ENCODE measurements at places on chromosomes 2 and 18.

DNA sequence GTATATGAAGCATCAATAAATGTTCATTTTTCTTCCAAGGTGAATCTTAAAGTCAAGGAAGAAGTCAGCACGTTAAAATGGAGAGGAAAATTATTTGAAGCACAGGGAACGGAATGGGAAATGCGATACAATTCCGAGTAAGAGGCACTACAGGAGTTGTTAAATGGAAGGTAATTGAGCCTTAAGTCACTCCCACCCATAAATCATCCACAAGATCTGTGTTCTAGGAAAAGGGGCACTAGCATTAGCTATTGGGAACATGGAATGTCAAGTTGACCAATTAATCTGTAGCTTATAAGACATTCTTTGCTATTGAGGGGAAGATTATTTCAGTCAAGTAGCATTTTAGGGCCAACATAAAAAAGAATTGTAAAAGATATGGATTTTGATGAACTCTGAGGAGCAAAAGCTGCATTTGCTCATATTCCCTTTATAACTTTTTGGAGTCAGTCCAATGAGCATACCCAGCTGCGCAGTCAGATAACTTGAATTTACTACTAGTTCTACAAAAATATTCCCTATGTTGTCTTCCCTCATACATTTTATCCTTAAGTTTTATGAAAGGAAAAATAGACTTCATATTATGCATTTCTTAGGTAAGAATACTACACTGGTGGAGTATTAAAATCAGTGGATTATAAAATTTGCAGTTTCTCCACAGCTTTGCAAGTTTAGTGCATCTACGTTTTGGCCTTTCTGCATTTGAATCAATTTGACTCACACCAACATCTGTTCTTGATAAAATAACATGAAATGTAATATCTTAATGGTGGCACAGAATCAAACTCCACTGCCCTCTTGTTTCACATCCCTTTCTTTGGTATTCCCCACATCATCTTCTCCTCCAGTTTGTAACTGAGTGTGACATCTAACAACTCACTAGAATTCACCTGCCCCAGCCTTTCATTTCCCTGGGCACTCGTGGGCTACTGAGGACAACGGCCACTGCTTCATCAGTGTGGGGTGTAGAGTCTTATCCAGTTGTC, 95.6 kb downstream of the SP3 start:
- DNase-seq, result no peak

- peak; percentile 34 for DNase-seq
Observed at GRCh38 chr2:70806013-70806412, 14.4 kb downstream of the CLEC4F start.

DNA sequence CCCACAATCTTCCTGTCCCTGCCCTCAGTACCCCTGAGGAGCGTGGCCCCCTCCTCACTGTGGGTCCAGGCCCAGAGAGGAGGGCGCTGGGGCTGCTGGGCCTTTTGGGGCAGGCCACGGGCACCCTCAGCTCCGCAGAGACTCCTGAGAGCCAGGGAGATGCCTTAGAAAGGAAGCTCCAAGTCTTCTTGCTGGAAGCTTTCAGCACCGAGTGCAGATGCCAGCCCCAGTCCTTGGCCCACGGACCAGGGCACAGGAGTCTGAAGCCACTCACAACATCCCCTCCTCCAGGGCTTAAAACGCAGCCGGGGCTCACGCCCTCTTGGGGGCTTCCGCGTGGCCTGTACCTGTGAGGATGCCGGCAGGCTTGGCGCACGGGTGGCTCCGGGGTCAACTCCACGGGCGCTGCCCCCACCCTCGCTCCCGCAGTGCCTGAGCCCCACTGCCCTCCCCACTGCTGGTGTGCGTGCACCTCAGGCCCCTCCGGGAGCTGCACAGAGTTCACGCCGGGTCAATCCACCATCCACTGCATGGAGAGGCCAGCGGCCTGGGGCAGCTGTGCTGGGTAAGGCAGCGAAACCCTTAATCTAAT, 72.1 kb upstream of the CTDP1 start:
- DNase-seq, result no peak

DNA sequence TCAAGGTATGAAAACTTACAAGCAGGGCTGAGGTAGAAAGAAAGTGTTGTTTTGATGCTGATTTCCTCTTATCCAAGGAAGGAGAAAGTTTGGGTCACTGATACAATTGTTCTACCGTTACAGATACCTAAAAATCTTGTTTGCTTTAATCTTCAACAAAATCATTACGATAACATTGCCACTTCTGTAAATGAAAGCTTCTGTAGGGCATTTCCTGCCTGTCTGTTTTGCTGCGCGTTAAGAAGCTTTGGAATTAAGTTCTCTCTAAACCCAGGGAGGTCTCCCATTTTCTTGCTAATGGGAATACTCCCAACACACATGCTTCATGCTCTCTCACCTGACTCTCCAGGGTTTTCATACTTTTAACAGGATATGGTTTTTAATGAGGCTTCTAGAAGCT, 258.5 kb downstream of the PTGR3 start:
- no peak for DNase-seq

- no peak for DNase-seq
Observed at GRCh38 chr2:88590998-88591613, 36.2 kb downstream of the EIF2AK3 start.

DNA sequence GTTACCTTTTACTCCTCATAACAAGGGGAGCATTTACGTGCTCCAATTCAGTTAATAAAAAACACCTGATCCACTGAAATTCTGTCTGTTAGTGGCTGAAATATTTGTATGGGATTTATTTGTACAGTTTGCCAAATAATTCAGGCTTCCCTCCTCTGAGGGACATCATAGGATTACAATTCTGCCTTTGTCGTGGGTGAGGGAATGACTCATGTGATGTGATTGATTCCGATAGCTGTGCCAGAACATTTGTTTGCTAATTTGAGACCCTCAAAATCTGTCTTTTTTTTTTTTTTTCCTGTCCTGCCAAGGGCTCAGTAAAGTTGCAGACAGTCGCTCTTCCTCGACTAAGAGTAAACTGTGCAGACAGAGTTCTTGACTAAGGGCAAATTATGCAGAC, 612.6 kb upstream of the CDH2 start:
- no peak for DNase-seq

DNA sequence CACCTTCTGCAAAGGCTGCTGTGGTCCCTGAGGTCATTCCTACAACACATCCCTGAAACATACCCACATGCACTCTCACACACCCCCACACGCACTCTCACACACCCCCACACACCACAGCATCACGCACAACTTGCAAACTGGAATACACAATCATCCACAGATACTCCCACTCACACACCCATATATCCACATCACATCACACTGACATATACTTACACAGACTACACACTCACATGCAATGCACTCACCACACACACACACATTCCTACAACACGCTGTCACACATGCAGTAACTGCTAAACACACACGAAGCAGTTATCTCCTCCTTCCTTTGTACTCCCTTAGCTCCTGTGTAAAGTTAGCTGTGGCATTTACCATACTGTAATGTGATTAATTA, 57.1 kb upstream of the PKDCC start:
- no peak for DNase-seq

- no peak for DNase-seq
Observed at GRCh38 chr2:20612925-20613916, 37.7 kb downstream of the HS1BP3 start.

DNA sequence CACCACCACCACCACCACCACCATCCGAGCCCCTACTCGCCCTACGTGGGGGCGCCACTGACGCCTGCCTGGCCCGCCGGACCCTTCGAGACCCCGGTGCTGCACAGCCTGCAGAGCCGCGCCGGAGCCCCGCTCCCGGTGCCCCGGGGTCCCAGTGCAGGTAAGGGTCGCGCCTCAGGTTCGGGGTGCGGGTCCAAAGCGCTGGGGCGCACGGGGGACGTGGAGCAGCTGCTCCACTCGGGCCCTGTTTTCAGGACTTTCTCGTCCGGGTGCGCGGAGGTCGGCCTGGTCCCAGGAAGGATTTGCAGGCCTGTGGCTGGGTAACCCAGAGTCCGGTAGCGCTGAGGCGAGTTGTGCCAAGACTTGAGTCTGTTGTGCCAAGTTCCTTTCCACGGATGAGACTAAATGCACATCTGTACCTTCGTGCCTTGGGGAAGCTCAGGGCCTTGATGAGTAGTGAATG, 2.8 kb downstream of the GATA6 start:
- DNase-seq, result no peak

DNA sequence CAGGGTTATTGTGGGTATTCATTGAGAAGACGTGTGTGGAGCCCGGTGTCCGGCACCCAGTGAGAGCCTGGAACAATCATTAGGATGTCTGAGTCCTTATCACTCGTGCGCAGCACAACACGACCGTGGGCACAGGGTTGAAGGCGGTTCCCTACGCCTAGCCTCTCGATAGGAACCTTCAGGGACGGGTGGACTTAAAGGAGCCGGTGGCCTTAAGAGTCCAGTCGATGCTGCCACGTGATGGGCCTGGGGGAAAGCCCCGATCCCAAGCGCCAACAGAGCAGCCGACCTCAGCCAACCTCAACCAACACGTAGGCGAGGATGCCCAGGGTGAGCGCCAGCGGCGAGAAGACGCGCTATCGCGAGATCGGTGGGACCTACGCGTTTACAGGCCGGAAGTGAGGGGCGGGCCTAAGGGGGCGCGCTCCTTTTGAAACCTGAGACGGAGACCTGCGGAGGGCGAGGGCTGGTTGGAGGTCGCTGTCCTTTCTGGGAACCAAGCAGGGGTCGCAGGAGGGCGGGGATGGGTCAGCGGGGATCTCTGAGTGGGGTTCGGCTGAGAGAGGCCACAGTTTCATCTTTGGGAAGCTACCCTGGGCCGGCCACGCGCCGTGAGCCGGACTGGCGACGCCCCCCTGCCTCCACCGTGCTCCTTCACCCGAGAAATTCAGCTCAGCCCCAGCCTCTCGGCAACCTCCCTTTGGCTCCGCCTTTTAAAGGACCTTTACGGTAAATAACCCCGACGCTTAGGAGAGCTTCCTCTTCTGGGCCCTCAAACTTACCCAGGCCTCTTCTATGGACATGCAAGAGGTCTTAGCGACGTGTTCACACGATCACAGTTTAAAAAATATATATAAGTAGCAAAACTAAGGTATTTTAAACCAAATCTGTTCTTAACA, 28.3 kb downstream of the WNT10A start:
- peak; percentile 77 for DNase-seq

DNA sequence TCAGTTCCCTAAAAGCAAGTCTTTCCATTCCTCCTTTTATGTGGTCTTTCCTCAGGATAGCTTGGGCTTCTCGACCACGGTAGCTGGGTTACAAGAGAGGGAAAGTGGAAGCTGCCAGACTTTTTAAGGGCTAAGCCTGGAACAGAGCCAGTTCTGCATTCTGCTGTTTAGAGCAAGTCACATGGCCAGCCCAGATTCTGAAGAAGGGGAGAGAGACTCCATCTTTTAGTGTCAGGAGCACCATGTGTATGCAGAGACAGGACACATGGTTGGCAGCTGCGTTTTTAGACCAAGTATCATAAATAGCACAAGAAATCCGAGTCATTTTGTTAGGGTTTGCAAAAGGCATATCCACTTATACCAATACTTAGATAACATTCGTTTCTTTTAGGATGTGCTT, 4.7 kb downstream of the HMSD start:
- DNase-seq, result no peak

GRCh38 chr2:83435989-83436388, 1023.1 kb downstream of the SUCLG1 start:
- DNase-seq, result no peak

DNA sequence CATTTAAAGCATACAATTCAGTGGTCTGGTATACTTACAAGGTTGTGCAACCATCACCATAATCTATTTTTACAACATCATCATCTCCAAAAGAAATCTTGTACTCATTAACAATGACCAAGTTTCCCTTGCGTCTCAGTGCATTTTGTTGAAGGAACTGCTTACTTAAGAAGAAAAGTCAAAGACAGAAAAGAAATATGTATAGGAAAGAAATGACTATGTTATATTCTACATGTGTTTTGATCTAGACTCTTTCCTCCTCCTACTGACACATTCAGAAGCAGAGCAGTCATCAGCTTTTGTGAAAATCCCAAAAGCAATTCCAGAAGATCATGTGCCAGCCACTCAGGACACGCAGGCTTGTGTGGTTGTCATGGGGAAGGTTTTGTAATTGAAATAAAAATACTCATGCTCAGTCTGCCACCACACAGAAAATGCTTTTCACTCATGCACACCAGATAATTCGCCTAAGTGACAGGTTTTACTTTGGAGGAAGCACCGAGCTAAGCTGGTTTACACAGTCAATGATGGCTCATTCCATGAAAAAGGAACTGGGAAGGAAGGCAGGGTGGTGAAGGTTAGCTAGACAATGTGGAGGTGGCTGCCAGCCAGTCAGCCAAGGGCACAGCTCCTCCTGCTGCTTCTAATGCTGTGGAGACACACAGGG, 158.5 kb upstream of the REV1 start:
- DNase-seq, result no peak

DNA sequence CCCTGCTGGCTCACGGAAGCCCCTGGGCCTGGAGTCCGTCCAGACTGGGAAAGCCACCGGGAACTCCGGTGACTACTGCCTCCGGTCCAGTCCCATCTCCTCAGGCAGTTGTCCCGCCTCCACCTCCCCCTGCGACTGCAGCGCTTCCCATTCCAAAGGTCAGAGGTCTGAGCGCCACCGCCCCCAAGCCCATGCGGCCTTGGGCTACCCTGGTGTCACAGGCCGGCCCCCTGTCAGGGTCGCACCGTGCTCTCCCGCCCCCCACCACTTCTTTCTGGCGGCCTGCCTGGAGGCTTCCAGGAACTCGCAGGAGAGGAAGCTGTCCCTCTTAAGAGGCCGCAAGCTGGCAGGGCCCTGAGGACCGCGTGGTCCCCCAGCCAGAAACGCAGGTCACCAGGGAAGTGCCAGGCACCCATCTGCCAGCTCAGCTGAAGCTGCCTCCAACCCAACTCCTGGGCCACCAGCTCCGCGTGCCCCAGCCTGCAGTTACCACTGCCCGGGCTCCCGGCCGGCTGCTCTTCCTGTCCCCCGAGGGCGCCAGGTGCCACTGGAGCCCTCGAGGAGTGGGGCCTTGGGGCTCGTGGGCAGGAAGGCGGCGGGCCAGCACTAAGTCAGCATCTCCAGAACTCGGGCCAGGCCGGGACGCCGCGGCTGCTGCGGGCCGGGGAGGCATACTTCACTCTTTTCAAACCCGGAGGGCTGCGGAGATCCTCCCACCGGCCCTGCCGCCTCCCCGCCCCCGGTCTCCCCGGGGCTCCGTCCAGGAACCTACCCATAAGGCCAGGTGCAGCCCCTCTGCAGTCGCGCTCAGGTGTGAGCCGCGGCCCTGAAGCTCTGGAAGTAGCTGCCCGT, 83.3 kb upstream of the POMC start:
- DNase-seq, result no peak

DNA sequence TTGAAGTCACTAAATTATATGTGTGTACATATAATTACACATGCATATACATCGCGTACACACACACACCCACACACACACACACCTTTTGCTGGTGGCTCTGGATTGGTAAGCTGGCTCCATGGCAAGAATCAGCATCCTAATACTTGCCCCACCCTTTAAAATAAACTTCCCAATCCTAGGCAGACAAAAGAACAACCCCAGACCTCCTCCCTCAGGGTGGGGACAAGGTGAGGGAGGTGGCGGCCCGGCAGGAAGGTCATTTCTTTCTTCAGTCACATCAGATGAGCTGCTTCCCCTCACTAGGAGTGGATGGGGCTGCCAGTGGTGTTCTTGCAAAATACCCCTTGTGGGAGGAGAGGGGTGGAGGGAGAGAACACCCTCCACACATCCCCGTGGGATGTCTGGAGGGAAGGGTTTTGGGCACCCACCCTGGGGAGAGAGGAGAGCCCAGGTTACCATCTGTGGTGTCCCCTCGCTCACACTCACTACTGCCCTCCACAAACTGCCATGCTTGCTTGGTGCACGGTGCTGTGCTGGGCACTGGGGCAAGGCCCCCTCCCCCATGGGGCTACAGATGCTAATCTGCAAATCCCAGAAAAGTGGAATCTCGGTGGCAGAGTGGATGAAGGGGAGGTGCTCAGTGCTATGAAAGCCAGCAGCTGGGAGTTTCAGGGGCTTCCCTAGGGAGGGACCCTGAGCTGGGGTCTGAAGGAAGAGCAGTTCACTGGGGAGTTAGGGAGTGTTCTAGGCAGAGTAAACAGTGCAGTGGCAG, 64.0 kb downstream of the ODC1 start:
- no peak for DNase-seq
